ENCODE measurements at places on chromosomes 1 and 21.

- H3K36me3 ChIP-seq: peaks cover 17% of the 10 kb centered on the region
- H3K27ac ChIP-seq: peak within 1 kb of the TSS; percentile 91
- DNase-seq: peak; percentile 88
- no peaks in the 10 kb centered on the region for H3K27me3 ChIP-seq
- H3K4me1 ChIP-seq: no peaks in the 10 kb centered on the region
- H3K4me3 ChIP-seq: peak within 1 kb of the TSS; percentile 99
These were observed at the start of the genes POLR3C and RNF115 for GRCh38 chr1:145823565-145824498. POLR3C (plus strand) TSS chr1:145824200; CDS start chr1:145825777, 1,577 bp downstream. RNF115 (minus strand) TSS chr1:145824095; CDS start chr1:145823873, 222 bp downstream.

GRCh38 chr1:219347376-219347775 is 173.7 kb downstream of the LYPLAL1 start:
- no peaks in the 10 kb centered on the region for H3K36me3 ChIP-seq
- H3K4me1 ChIP-seq: no peaks in the 10 kb centered on the region
- H3K27me3 ChIP-seq: no peaks in the 10 kb centered on the region
- no peak overlapping the region for H3K4me3 ChIP-seq
- no peak overlapping the region for H3K27ac ChIP-seq

GRCh38 chr1:234512451-234512861 is 33.5 kb upstream of the TARBP1 start:
- DNase-seq: no peak
- H3K27ac ChIP-seq: no peak overlapping the region
- H3K36me3 ChIP-seq: no peaks in the 10 kb centered on the region
- H3K4me1 ChIP-seq: no peaks in the 10 kb centered on the region
- H3K27me3 ChIP-seq: no peaks in the 10 kb centered on the region
- H3K4me3 ChIP-seq: no peak overlapping the region

DNA sequence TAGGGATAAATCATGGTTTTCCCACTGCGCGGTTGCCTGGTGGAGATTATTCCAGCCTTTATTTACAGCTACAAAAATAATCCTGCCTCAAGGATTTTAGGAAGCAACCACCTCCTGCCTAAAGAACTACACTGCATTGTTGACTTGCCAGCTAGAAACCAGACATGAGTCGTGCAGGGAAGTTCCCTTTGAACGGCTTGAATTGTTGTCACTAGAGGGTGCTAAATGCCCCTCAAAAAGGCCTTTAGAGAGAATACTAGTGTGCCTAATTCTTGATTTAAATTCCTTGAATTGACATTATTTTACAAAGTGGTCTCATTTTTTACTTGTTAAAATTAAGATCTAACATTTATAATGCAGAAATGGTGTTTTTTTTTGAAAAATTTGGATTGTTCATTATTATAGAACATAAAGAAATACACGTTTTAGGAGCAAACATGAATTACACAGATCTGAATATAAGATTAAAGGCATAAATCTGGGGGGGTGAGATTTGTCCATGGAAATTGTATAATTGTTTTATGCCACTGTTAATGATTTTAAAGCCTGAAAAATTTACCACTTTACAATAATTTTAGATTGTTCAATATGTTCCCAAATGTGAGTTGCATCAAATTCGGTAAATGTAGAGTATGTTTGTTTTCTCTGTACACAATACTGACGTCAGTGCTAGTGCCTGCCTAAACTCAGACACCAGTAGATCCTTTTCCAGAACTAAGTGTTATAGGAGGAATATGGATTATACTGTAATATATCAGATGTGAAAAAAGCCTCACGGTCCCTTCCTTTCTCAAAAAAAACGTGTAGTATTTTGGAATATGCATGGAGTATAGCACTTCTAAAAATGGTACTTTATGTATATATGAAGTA is 7.6 kb upstream of the ERG start:
- no peak overlapping the region for H3K4me3 ChIP-seq
- H3K36me3 ChIP-seq: no peaks in the 10 kb centered on the region
- H3K27ac ChIP-seq: no peak overlapping the region
- peaks cover 1% of the 10 kb centered on the region for H3K4me1 ChIP-seq

GRCh38 chr1:24921412-24921811 is 8.7 kb downstream of the RUNX3 start:
- peaks cover 5% of the 10 kb centered on the region for H3K4me1 ChIP-seq
- H3K27me3 ChIP-seq: peaks cover 18% of the 10 kb centered on the region
- H3K4me3 ChIP-seq: no peak overlapping the region
- no peak for DNase-seq

GRCh38 chr1:227785805-227786671 is 29.4 kb upstream of the PRSS38 start:
- H3K4me1 ChIP-seq: peaks cover 11% of the 10 kb centered on the region
- DNase-seq: no peak
- no peaks in the 10 kb centered on the region for H3K36me3 ChIP-seq
- H3K27me3 ChIP-seq: peaks cover 19% of the 10 kb centered on the region

DNA sequence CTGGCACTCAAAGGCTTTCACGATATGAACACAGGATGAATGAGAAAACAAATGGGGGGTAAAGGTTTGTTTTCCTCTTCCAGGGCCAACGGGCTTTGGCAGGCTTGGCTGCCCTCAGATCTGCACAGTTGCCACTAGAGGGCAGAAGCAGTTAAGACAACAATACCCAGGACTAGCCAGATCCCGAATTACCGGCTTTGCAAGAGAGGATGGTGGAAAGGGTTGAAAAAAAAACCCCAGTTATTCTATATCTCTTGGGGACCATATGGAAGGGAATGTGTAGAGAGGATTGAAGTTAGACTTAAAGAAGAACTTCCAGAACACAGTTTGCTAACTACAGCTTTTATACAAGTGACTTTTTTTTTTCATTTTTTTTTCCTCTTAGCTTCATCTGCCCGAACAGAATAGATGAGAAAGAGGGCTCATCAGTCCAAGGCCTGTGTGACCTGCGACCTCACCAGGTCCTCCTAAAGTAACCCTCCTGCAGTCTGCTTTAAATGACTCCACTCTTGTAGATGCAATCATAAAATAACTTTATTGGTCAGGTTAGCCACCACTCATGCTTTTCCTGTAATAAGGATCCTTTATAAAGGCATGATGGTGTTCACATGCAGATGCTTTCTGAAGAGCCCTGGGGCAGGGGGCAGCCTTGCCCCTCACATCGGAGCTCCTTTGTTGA is 10.7 kb downstream of the FMOD start:
- no peaks in the 10 kb centered on the region for H3K36me3 ChIP-seq
- DNase-seq: no peak
- peaks cover 4% of the 10 kb centered on the region for H3K4me1 ChIP-seq

- H3K4me3 ChIP-seq: no peak overlapping the region
- DNase-seq: no peak
- no peaks in the 10 kb centered on the region for H3K4me1 ChIP-seq
- H3K27ac ChIP-seq: no peak overlapping the region
These were observed 98.8 kb downstream of the CHD1L start for GRCh38 chr1:147341246-147341645.

GRCh38 chr1:211789641-211790464 is 40.7 kb downstream of the LPGAT1 start:
- H3K4me3 ChIP-seq: no peak overlapping the region
- H3K36me3 ChIP-seq: no peaks in the 10 kb centered on the region
- H3K4me1 ChIP-seq: no peaks in the 10 kb centered on the region

- DNase-seq: no peak
- no peaks in the 10 kb centered on the region for H3K4me1 ChIP-seq
- no peak overlapping the region for H3K27ac ChIP-seq
- H3K4me3 ChIP-seq: no peak overlapping the region
- H3K36me3 ChIP-seq: no peaks in the 10 kb centered on the region
These were observed 25.2 kb upstream of the TNR start for GRCh38 chr1:175768610-175769009.

DNA sequence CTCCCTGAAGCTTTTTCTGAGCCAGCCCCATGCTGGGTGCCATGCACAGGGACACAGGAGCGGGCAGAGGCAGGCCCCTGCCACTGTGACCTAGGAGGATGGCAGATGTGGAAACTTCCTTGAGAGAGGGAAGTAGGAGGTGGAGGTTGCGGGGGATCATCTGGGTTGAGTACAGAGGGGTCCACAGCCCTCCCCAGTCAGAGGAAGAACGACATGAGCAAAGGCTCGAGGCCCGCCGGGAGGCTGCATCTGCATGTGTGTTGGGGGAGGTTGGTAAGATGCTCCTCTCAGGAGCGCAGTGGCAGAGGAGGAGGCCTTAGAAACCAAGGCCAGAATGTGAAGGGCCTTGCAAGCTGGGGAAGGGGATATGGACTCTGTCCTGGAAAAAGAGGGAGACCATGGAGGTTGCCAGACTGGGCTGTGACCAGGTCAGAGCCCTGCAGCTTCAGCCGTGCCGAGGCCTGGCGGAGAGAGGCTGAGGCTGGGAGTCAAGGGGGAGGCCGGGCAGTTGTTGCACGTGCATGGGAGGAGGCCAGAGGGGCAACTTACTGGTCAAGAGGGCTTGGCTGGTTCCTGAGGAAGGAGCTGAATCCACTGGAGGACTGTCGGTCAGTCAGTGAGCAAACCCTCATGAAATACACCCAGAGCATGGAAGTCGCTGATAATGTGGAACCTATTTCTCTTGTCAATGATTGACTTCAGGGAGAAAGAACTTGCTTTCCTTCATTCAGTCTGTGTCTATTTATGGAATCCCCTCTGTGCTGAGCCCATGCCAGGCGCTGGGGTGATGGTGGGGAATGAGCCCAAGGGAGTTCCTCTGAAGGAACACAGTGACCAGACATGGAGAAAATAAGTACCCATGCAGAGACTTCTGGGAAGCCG is 31.7 kb downstream of the A3GALT2 start:
- no peak overlapping the region for H3K27ac ChIP-seq
- H3K27me3 ChIP-seq: no peaks in the 10 kb centered on the region
- no peaks in the 10 kb centered on the region for H3K36me3 ChIP-seq
- no peaks in the 10 kb centered on the region for H3K4me1 ChIP-seq

DNA sequence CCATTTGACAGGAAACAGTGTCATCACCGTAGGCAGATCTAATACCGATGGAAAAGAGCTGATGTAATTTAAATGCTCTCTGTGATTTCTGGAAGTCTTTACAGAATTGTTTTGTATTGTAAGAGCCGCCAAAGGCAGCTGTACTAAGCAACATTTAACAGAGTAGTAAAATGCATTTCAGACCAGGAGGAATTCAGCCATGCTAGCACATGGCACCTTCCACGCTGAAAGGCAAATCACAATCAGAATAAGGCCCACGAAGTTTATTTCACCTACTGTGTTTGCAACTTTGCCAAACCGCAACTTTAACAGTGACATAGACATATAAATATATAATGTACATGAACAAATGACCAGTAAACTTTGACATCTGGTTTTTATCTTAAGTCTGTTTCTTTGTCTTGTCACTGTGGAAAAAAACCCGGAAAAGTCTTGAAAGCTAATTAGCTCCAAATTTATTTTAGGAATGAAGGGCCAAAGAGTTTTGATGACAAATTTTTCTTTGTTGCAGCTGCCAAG is 26.1 kb upstream of the DISC1 start:
- H3K27ac ChIP-seq: no peak overlapping the region
- no peak overlapping the region for H3K4me3 ChIP-seq
- no peaks in the 10 kb centered on the region for H3K27me3 ChIP-seq
- H3K36me3 ChIP-seq: no peaks in the 10 kb centered on the region
- no peak for DNase-seq

All from H1 (cell line).